ENCODE measurements at places on chromosomes 5 and 9.

DNA sequence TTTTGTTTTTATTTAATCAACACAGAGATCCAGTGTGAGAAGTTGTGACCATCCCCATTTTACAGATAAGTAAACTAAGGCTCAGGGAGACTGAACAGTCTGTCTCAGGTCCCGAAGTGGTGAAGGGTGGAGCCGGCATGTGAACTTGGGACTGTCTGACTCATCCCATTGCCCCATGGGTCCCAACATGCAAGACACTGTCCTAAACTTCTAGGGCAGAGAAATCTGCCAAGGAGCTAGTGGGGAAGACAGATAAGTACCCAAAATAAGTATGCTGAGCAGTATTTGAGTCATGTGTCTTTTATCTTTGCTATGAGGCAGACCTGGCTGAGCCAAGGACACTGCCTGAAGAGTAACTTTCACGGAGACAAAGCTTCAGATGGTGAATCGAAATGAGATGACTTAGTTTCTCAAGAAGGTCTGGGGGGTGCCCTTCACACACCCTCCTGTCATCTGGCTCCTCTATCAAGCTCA lies 64.3 kb upstream of the SLC25A51 start:
- no peak for DNase-seq

GRCh38 chr9:93295031-93295430 lies 111.1 kb downstream of the WNK2 start:
- DNase-seq = no peak

- DNase-seq = no peak
Measured at GRCh38 chr9:106846857-106847256, 16.1 kb upstream of the ZNF462 start.

DNA sequence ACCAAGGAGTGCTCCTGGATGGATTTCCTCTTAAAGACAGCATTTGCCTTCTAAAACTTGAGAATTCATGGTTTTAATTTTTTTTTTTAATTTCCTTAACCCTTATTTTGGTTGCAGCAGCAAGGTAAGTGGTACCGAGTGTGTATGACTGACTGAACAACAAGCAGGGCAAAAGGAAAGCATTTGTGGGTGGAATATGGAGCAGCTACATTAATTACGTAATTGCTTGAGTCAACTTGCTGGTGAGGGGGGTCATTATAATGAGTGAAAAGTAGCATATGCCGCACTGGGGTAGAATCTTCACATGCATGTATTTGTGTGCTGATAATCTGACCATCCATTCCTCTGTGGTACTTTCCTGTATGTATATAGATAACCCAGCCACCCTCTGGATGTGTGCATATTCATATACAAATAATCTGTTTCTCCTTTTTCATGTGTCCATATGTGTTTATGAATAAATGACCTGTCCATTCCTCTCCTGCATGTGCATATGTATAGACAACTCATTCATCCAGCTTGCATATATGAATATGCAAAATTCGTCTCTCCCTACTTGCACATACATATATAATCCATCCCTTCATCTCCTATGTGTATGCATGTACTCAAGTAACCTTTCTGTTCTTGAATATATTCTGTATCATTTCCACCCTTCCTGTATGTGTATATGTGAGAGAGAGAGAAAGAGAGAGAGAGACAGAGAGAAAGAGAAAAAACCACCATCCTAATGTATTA lies 147.5 kb upstream of the RUSC2 start:
- no peak for DNase-seq

DNA sequence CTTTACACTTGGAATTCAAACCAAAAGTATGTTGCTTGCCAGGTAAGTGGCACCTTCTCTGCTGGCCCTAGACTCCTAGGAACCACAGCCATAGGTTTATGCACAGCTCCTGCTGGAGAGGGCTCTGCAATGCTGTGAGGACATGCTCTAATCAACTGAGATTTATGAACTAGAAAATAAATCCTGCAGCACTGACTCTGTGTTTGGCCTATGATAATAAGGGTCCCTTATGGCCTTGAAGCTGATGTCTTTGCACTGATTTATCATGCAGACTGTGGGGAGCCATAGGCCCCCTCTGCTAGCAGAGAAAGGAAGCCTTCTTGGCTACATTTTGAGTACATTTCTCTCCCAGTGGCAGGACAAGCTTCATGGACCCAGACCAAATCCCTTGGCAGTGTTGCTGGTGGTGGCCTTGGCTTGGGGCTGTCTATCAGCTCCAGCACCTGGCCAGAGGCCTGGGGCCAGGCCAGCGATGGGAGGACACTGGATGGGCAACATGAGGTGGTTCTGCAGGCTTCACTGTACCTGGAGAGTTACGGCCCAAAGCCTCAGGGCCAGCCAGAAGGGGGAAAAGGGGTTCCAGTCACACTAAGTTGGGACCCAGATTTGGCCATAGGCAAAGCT lies 178.0 kb downstream of the SEMA6A start:
- no peak for DNase-seq

DNA sequence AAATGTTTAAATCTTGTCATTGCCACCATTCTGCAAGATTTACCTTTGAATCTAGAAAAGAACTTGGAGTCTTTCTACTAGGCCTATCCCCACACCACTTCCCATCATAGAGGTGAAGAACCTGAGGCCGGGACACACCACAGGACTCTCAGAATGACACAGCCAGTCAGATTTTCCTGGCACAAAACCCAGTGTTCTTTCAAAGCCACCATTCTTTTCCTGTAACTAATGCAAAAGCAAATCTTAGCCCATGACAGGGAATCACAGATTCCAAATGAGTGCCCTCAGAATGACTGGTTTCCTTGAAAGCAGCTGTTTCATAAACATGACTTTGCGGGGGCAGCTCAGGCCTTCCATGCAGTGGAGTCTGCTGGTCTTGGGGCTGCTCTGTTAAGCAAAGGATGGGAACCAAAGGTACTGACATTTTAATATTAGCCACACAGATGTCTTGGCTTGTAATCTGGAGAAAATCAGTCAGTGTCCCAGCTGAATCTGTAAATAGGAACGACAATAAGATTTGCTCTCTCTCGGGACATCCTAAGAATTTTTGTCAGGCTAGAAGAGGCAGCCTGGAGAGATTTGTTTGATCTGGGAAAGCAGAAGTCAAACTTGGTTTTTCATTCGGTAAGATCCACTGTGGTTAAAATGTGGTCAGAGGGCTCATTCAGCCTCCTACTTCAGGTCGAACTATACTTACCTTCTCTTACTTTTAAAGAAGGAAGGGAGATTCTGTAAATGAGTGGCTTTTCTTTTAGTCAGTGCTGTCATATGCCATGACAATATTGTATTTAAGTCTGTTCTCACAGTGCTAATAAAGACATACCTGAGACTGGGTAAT lies 115.1 kb downstream of the PALM2AKAP2 start:
- DNase-seq = peak; percentile 70

- DNase-seq = no peak
Measured at GRCh38 chr5:142082182-142082781, 26.3 kb upstream of the NDFIP1 start.

DNA sequence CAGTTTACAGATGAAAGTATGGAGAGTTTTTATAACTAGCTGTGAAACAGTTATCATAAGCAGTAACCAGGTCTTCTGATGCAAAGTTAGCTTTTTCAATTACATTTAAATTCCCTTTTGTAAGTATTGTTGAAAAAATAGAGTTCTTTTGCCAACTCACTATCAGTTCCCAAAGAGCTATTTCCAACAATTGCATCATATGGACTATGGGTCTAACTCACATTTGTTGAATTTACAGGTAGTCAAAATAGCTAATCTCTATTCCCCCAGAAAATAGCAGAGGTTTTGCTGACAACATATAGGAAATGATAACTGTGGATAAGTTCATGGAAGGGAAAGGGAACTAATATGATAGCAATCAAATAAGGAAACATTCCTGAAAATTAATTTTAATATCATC lies 1.4 kb downstream of the SPINK1 start:
- no peak for DNase-seq

GRCh38 chr9:137427454-137428310 lies 4.5 kb downstream of the NOXA1 start:
- no peak for DNase-seq

DNA sequence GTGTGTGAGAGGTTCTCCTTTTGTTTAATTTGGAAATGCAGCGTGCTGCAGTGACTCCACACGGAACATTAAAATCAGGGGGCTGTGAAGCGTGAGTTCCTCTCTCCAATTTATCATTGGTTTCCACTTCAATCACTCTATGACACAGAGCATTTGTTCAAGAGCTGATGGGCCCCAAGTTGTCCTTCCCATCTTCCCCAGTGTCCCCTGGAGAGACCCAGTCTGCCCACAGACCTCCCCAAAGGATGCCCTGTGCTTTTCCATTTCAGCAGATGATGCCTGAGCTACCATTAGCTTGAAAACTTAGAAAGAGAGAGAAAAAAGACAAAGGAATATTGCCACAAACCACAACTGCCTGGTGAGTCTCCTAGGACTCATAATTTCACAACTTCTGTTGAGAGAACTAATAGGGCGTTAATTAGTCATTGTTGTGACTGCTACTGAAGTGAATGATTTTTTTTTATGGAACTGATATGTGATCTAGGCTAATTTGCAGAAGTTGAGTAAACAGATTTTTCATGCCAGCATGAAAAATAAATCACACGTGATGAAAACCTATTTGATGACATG lies 772.7 kb downstream of the SEMA5A start:
- DNase-seq = no peak

- DNase-seq = peak; percentile 78
Measured at GRCh38 chr5:126449751-126450271, 26.6 kb downstream of the GRAMD2B start.

GRCh38 chr5:131413605-131414559 lies 150.0 kb downstream of the CDC42SE2 start:
- DNase-seq = no peak

- DNase-seq = peak; percentile 53
Measured at GRCh38 chr5:42991404-42992087, 48.6 kb downstream of the ANXA2R start.

- no peak for DNase-seq
Measured at GRCh38 chr5:151238303-151238741, 14.4 kb upstream of the CCDC69 start.

GRCh38 chr5:7410936-7411511 lies 15.1 kb downstream of the ADCY2 start:
- no peak for DNase-seq
